ENCODE measurements at places on chromosomes 3 and 15.

- DNase-seq, result no peak
Measured at GRCh38 chr3:71076361-71077002, 507.0 kb downstream of the FOXP1 start.

DNA sequence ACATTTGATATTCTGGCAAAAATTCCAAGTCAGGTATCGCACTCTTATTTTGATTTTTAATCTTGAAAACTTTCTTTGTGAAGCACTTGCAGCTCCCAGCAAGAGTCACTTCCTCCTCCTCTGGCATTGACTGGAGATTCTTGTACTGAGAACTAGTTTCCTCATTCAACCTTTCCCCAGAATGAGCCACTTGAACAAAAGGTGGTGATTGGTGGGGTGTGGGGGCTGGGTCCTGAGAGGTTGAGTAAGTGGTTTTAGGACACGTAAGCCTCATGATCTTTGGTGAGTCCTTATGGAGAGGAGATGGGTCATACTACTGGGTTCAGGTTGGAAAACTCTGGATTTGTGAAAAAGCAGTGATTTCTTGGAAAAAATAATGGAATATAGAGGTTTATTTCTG is 32.3 kb upstream of the ONECUT1 start:
- DNase-seq, result no peak

DNA sequence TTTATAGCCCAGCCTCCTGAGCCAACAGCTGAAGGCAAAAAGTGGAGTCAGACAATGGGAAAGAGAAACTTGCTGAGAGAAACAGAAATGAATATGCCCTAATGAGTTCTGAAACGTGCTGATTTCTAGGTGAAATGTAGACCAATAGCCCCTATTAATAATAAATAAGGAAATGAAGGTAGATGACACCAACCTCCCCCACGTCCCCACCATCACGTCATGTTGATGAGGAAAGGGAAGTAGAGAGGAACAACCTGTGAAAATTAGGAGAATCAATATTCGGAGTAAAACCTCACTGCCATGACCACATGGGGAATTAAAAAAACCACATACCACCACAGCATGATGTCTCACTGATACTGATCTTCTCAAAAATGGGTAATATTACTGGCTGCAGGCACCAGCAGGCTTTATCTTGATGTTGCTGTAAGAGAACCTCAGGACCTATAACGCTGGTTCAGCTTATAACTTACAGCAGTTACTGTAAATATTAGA is 64.0 kb downstream of the KAT2B start:
- DNase-seq, result peak; percentile 12

GRCh38 chr3:135618123-135618522 is 347.4 kb upstream of the PPP2R3A start:
- no peak for DNase-seq

DNA sequence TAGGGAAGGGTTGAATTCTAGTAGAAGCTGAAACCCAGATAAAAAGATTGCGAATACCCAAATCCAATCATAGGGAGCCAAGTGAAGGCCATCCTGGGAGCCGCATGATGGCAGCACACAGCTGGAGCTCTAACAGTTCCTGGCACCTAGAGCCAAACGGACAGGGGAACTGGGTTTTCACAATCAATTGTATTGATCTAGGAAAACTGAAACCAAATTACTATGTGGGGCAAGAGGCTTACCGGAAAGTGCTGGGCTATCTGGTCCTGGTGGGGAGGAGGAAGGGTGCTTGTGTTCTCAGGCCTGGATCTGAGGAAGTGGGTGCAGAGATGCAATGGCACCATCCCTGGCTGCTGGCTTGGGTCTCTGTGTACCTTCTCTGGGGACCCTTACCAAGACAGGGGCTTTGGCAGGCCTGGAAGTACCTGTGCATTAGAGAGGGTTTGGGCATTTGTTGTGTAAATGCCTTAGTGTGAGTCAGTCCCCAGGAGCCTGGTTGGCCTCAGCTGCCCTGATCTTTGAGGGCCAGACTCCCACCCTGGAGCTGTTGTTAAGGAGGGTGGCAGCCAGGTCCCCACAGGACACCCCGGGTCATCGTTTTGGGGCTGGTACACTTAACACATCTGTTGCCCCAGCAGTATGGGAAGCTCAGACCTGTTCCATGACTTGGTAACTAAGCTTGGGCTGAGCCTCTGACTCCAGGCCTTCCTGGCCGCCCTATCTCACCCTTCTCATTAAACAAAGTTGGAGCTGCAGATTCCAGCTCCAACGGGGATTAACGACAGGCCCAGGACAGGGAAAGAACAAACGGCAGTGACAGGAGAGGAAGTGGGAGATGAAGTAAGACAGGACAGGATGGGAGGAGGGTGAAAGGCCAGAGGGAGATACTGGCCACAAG is 8.9 kb upstream of the FURIN start:
- DNase-seq, result no peak

DNA sequence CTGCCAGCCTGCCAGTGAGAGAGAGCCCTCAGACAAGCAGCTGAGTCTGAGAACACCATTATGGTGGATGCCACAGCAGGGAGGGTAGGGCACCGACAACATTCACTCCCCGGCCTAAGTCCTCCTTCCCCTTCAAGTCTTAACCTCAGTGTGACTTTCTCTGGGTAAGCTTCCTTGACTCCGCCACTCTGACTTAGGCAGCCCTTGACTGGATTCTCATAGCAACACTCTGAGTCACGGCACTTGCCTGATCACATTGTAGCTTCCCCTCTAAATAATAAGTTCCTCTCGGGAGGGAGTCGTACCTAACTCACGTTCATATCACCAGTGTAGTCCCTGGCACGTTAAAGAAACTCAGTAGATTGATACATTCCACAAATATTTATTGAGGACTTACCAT is 180.5 kb downstream of the FOXB1 start:
- DNase-seq, result no peak

GRCh38 chr15:57591822-57592367 is at the start of gene MYZAP:
Gene MYZAP (plus strand): TSS chr15:57591904. CDS start chr15:57592035, 131 bp downstream.
- DNase-seq, result peak; percentile 15

DNA sequence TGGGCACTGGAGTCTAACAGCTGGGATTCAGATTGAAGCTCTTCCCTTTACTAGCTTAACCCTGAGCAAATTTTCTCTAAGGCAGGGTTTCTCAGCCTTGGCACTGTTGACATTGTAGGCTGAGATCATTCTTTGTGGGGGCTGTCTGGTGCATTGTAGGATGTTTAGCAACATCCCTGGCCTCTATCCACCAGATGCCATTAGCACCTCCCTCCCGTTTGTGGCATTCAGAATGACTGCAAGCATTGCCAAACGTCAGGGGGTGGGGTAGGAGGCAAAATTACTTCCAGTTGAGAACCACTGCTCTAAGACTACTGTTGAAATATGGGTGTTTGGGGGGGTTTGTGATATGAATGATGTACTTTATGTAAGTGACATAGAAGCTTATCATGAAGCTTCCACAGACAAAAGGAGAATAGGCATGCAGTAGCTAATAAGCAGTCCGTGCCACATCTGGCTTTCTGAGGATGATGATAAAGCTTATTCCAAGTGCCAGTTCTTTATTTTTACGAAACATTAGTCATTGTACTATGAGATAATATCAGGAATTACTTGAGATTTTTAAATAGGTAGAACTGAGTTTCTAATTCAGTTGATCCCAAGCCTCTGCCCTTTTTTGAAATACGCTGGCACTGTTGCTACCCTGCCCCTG is 39.3 kb downstream of the NKIRAS1 start:
- DNase-seq, result no peak

- DNase-seq, result no peak
Measured at GRCh38 chr3:33659856-33660434, 58.1 kb downstream of the CLASP2 start.

- no peak for DNase-seq
Measured at GRCh38 chr3:105254154-105254553, 112.6 kb upstream of the ALCAM start.

DNA sequence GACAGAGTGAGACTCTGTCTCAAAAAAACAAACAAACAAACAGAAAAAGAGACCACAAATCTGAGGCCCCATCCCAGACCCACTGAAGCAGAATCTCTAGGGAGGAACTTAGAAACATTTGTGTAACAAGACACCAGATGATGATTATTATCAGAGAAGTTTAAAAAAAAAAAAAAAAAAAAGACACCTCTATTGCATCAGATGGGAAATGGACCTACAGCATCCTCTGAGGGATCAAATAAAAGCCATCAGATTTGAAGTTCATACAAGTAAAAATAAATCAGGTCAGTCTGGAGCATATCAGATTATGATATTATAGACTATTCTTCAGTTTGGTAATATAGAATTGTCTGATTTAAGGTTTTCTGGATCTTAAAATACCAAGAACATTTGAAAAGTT is 21.9 kb upstream of the LIPC start:
- DNase-seq, result no peak

DNA sequence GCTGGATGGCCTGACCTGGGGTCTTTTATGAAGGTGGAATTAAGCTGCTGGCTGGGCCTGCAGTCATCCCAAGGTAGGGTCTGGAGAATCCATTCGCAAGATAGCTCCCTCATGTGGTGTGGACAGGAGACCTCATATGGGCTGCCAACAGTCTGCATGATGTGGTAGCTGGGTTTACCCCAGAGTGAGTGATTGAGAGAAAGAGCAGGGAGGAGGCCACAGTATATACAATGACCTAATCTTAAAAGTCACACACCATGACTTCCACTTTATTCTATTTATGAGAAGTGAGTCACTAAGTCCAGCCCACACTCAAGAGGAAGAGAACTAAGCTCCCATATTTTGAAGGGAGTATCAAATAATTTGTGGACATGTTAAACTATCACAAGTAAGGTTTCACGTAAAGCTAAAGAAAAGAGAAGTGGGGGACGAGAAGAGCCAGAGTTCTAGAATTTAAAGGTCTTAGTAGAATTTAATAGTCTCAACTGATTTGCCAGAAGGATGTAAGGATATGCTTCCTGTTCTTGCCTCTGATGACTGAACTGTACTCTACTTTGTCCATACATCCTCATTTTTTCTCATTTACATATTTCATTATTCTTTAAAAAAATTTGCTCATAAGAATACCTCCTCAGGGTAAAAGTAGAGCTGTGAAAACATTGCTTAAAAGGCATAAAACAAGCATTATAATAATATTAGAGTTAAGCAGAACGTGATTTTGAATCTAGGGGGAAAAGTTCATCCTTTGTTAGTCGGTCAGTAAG is 184.4 kb downstream of the PEX5L start:
- no peak for DNase-seq

GRCh38 chr3:13123013-13123654 is 49.9 kb upstream of the IQSEC1 start:
- DNase-seq, result no peak

DNA sequence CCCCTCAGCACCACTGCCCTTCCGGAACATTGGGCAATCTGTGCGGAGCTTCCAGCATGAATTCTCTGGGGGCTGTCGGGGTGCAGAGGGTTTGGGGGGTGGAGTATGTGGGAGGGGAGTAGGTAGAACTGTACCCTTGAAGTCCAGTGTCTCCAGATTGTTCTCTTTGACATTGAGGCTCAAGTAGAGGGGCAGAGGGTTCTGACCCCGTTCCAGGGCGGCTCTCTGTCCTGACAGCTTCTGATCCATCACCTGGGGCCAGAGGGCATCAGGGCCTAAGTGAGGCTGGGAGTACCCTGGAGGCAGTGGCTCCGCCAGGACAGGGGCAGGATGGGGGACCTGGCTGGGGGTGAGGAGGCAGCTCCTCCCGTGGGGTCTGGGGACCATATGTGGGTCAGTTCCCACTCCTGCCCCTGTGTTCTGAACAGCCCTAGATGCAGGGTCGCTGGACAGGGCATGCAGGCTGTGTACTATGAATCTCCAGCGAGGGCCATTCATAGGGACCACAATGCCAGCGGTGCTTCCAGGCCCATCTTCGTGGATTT is 22.1 kb downstream of the PLA2G4D start:
- DNase-seq, result no peak

GRCh38 chr3:46358466-46358865 is 4.6 kb downstream of the CCR2 start:
- DNase-seq, result no peak

- DNase-seq, result no peak
Measured at GRCh38 chr3:16583551-16583950, 21.7 kb downstream of the DAZL start.

- DNase-seq, result no peak
Measured at GRCh38 chr15:28131946-28132345, 32.8 kb upstream of the OCA2 start.

DNA sequence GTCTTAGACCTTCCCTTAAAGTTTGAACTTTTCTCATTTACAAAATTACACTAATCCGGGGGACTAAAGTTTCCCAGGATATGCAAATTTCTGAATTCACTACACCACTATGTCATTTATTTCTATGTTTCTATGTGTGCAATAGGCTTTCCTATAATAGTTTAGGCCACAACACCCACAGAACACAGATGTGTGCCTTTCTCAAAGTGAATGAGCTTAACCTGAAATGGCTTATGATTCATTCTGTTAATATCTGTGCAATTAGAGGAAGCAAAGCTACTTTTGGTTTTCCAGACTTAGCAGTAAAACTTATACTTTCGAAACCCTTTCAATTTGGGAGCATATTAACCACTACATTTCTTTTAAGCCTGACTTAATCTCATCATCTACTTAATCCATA is 748.1 kb downstream of the GBE1 start:
- no peak for DNase-seq

GRCh38 chr15:41331281-41331680 is 1.1 kb downstream of the OIP5 start:
- DNase-seq, result no peak

DNA sequence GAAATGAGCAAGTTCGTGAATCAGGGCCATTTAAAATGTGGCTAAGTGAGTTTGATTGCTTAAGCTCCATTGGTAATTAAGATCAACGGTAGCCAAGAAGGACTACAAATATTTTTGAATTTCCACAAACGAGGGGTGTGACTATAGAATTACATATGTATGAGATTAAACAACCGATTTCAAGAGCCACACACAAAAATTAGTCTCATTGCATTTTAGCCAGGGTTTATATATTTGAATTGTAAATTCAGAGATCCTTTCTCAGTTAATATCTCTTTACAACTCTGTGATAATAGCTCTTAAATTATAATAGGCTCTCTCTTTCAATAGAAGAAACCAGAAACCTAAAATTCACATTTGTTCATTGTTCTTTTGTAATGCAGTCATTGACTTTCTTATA is 325.6 kb upstream of the ICE2 start:
- DNase-seq, result no peak

GRCh38 chr3:127867412-127867811 is 45.1 kb upstream of the MGLL start:
- no peak for DNase-seq

- DNase-seq, result no peak
Measured at GRCh38 chr3:60101621-60102020, 1051.8 kb upstream of the CFAP20DC start.

- DNase-seq, result no peak
Measured at GRCh38 chr15:74889390-74889882, 406 bp upstream of the MPI start.

DNA sequence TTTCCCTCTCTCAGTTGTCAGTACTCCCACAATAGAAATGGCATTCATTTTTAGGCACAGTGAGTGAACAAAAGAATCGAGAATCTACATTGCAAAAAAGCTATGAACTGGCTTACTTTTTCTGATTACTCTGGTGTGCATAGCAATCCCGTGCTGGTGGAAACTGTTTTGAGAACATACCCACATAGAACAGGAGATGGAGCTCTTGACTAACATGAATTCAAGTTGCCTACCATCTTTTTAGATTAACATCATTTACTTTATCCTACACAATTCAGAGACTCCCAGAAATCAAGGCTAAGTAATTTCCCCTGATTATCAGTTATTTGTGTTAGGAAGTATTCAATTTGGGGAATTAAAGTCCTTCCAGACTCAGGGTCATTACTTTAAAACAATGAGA is 326.6 kb downstream of the ARPP21 start:
- DNase-seq, result no peak

Measured in activated T-helper 1 cell treated with Interleukin-2 at 50 U/mL for 16 hours (primary cell).